Activated T-cell treated with anti-CD3 and anti-CD28 coated beads for 4 hours (primary cell): ENCODE measurements at places on chromosomes 6 and 20.

- no peak for DNase-seq
Measured at GRCh38 chr6:16773362-16773761, 12.1 kb upstream of the ATXN1 start.

DNA sequence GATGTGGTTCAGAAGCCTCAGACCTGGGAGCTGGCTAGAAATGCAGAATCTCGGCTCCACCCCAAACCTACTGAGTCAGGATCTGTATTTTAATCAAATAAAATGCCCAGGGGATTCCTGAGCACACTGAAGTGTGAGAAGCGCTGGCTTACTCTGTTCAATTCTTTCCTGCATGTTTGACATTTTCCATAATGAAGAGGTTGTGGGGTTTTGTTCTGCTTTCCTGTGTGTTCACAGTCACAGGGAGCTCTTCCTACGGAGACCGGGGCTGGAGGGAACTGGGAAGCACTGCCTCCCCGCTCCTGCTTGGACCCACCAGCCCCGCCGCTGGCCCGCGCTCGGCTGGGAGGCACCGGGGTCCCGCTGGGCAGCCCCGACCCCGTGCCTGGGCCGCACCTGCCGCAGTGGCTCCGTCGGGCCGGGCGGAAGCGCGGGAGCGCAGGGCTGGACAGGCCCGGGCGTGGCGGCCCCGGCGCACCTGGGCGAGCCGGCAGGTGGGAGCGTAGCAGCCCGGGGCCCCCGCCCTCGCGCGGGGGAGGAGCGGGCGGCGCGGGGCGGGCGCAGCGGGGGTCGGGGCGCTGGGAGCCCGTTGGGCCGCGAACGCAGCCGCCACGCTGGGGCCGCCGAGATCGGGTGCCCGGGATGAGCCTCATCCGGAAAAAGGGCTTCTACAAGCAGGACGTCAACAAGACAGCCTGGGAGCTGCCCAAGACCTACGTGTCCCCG lies at the start of gene MAPK13:
TSS of gene MAPK13 (plus strand) at position 573 of the 726 bp plus-strand sequence. CDS start at position 643, 70 bp downstream.
- no peak for DNase-seq

GRCh38 chr20:17662333-17663039 lies 19.6 kb downstream of the RRBP1 start:
- DNase-seq: no peak

DNA sequence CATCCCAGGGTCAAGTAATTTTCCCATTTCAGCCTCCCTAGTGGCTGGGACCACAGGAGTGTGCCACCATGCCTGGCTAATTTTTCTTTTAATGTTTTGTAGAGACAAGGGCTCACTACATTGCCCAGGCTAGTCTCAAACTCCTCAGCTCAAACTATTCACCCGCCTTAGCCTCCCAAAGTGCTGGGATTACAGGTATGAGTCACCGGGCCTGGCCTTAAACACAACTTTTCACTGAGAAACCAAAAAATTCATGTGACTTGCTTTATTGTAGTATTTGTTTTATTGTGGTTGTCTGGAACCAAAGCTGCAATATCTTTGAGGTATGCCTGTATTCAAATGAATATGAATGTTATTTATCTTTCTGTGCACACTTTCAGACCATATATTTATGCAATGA lies 72.2 kb downstream of the RWDD2A start:
- no peak for DNase-seq

GRCh38 chr6:87066449-87067333 lies 28.2 kb downstream of the CGA start:
- no peak for DNase-seq

- no peak for DNase-seq
Measured at GRCh38 chr20:48194583-48194982, 409.3 kb upstream of the SULF2 start.
